ENCODE measurements at places on chromosomes 12 and 14.

DNA sequence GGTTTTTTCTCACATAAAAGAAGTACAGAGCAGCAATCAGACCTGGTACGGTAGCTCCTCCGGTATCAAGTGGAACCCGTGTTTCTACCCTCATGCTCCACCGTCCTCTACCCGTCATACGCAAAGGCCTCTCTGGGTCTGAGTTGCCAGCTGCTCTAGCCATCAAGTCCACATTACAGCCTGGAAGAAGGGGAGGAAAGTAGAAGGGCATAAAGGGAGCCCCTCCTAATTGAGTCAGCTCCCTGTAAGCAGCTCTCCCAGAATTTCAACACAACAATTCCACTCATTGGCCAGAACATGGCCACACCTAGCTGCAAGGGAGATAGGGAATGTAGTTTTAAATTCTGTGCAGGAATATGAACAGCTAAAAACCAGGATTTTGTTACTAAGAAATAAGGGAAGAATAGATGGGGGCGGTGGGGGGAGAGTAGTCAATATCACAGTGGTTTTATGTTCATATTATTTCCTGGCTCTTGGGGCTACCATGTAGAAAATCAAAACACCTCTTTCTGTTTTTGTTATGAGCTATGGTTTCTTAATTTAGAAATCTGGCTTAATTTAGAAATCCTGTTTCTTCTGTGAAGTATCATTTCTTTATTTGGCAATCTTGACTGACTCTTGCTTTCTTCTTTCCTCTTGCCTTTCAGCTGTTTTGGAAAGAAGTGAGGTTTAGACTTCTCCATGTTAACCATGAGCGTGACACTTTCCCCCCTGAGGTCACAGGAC is 103.9 kb downstream of the AKAP6 start:
- no peak for DNase-seq

- no peak for DNase-seq
These were observed 15.6 kb upstream of the TESC start for GRCh38 chr12:117114784-117115183.

DNA sequence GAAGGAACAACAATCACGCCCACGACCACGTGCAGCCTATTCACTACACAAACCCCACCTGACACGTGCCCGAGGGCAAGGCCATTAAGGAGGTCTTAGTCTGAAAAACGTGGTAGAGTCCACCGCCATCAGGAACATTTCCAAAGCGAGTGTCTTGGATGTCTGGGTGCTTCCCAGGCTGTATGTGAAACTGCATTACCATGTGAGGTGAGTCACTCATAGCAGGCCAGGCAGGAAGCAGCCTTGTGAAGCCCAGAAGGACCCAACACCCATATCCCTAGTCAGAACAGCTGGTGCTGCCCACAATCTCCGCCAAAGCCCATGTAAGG is 3.3 kb upstream of the KRT79 start:
- DNase-seq, result peak; percentile 86

DNA sequence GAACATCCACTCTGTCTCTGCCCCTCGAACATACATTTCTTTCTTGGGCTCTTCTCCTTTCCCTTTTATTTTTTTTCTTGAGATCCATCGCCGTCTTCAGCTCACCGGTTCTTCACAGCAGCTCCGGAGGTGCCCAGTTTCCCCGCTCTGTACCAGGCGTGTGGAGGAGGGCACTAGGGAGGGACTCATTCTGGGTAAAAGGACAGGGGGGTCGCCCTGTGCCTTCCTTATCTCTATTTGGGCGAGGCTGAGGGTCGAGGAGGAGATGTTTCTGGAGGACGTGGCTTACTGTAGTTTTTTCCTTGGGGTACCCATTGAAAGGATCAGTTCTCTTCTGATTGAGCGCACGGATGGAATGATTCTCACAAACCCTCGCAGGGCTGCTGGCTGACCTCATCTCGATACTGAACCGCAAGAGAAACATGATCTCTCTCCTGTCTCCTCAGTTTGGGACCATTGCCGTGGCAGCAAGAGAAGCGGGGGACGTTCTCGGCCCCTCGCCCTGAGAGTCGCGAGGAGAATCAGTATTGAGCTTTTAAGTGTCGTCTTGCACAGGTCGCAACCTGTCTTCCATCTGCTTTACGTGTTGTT is 386 bp downstream of the LIN52 start:
- peak; percentile 22 for DNase-seq

- DNase-seq, result no peak
These were observed 35.6 kb downstream of the SCFD1 start for GRCh38 chr14:30657606-30658163.

DNA sequence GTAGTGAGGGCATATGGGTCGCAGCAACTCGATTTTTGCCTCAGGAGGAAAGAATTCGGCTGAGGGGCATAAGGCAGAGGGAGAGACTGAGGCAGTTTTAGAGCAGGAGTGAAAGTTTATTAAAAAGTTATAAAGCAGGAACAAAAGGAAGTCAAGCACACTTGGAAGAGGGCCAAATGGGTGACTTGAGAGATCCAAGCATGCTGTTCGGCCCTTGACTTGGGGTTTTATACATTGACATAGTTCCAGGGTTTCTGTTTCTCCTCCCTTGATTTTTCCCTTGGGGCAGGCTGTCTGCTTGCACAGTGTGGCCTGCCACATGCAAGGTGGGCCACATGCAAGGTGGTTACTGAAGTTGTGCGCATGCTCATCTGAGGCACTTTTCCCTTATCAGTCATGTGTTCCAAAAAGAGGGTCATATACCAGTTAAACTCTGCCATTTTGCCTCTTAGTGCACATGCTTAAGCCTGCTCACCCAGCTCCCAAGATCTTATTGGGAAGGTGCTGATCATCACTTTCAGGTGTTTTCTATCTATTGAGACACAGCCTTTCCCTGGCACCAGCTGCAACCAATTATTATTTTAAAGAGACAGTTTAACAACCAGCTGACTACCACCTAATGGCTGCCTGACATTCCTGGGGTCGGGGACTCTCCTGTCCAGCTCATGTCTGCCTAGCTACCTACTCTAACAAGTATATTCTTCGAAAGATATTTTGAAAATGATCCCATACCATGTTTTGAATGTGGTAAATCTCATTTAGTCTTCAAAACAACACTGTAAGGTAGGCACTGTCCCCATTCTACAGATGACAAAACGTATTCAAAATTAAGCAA is 19.9 kb downstream of the PTGER2 start:
- DNase-seq, result no peak

- peak; percentile 66 for DNase-seq
These were observed at the start of gene NXPH4 for GRCh38 chr12:57216014-57216911. Gene NXPH4, plus strand, starts transcription at chr12:57216794. Its CDS starts 176 bp downstream, at chr12:57216970.

- no peak for DNase-seq
These were observed 75.9 kb downstream of the RCOR1 start for GRCh38 chr14:102668291-102668873.

DNA sequence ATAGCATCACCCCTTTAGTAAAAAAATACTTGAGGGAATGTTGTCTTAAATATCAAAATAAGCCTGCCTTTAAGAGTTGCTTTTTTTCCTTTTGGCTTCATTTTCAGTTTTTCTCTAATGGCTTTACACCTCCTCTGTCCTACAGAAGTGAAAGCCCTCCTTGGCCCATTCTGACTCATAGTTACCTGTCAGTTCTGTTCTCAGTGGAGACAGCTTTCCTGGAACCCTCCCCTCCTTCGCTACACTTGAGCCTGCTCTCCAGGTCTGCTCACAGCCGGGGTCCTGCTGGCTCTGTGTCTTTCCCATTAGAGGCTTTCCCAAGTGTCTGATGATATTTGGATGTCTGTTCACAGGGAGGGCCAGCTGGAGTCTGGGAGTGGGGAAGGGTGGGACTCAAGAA is 84.0 kb downstream of the PELI2 start:
- no peak for DNase-seq

- DNase-seq, result peak; percentile 56
These were observed 38.0 kb upstream of the EIF5 start for GRCh38 chr14:103296007-103296406.

- no peak for DNase-seq
These were observed 18.9 kb upstream of the SYNDIG1L start for GRCh38 chr14:74444866-74445265.

GRCh38 chr12:109428037-109428629 is 49.0 kb downstream of the KCTD10 start:
- DNase-seq, result peak; percentile 71

DNA sequence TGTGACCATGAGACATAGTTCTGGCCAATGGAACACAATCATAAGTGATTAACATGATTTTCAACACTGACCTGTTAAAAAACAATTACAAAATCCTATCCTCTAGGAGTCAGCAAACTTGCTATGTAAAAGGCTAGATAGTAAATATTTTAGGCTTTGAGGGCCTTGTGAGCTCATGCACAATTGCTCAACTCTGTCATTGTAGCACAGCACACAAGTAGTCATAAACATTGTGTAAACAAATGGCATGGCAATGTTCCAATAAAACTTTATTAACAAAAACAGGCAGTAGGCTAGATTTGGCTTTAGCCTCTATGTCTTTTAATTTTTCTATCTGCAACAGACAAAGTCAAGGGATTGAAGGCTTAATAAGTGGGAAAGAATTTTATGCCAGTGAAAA is 350.7 kb downstream of the C12orf50 start:
- DNase-seq, result no peak

- no peak for DNase-seq
These were observed 9.1 kb downstream of the TMED10 start for GRCh38 chr14:75167325-75167724.

DNA sequence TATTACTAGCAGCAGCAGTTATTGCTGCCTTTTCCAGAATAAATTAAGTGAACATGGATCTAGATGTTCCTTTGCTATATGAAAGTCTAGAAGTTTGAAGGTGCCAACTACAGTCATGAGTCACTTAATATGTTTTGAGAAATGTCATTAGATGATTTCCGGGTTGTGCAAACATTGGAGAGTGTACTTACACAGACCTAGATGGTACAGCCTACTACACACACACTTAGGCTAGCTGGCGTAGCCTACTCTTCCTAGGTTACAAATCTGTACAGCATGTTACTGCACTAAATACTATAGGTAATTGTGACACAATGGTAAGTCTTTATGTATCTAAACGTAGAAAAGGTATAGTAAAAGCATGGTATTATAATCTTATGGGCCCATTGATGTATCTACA is 368.1 kb downstream of the PDZRN4 start:
- no peak for DNase-seq

- DNase-seq, result no peak
These were observed 34.9 kb upstream of the CERS5 start for GRCh38 chr12:50201987-50202521.

GRCh38 chr12:54958048-54958658 is 26.4 kb downstream of the TESPA1 start:
- DNase-seq, result peak; percentile 18

- DNase-seq, result no peak
These were observed 110.1 kb upstream of the FAR2 start for GRCh38 chr12:29039013-29039412.

- no peak for DNase-seq
These were observed 27.5 kb downstream of the NUDT4 start for GRCh38 chr12:93404961-93405849.

GRCh38 chr12:117143008-117143532 is 43.9 kb upstream of the TESC start:
- no peak for DNase-seq

GRCh38 chr12:41514021-41514777 is 326.1 kb downstream of the PDZRN4 start:
- no peak for DNase-seq

- no peak for DNase-seq
These were observed 643 bp upstream of the TAMALIN start for GRCh38 chr12:52005903-52006703.

- no peak for DNase-seq
These were observed 336.4 kb upstream of the E2F7 start for GRCh38 chr12:77401770-77402081.

DNA sequence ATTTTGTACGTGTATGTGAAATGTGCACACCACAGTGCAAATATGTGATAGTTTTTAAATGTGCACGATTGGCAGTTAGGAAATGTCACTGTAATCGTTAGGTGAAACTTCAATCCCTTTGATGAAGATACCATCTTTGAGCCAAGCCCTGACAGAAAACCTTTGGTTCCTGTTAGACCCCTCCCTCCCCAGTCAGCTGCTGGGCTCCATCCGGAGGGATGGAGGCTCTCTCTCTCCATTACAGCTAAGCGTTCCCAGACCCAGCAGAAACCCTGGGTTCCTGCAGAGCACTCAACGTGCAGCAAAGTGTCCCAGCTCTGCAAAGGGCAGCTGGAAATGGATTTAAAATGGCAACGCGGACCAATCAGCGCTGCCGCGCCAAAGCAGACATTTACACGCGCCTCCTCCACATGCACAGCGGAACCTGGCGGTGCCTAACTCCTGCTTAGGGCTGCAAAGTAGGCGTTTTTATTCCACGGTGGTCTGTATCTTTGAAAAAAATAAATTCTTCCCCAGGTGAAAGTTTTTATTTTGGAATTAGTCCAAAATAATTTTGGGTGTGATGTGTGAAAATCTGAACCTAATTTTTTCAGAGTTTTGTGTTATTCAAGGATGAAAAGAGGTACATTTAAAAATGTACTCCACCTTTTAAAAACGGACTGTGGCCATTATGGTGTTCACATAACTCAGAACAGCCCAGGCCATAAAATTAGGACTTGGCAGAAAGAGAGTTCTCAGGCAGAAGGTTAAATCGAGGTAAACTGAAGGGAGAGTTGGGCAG is 1.4 kb upstream of the HMGA2 start:
- peak; percentile 78 for DNase-seq
